Kidney (tissue), 22 donors: ENCODE measurements at places on chromosomes 2 and 18. TPM values are rescaled to one million over a fixed set of nuclear protein-coding genes. Genes with fewer than 3 reads are reported as not detected.

GRCh38 chr2:43484323-43484930, 111.4 kb downstream of the THADA start:
- no peak for DNase-seq

DNA sequence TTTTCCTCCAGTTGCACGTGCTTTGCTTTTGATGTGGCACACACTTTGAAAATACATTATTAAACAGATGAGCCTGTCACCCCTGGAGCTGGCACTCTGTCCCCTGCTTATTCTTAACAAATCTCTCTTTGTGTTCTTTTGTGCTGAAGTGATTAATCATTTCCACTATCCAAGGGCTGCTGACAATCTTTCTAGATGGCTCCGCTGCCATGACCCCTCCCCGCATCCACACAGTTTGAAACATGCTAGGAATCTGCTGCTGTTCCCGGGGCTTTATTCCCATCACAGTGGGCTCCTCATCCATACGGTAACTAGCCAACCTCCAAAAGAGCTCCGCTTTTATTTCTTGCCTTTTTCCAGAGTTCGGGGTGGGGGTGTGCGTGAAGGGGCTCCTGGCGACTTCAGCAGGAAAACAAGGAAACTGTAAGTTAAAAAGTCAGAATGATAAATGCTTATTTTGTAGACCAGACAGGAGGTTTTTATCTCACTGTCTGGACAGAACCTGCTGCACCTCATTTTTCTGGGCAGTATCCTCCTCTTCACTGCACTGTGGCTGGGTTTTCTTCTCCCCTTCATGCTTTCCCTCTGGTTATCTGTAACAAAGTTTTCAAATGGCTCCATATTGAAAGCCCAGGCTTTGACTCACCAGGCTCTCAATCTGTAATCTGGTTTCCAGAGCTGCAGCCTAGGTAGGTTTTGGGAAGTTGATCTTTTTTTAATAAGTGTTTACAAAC, 319.7 kb downstream of the AFF3 start:
- no peak for DNase-seq

GRCh38 chr2:234521536-234521935, 24.7 kb upstream of the ARL4C start:
- no peak for DNase-seq

GRCh38 chr2:176704282-176704858, 435.1 kb downstream of the MTX2 start:
- peak; percentile 18 for DNase-seq

DNA sequence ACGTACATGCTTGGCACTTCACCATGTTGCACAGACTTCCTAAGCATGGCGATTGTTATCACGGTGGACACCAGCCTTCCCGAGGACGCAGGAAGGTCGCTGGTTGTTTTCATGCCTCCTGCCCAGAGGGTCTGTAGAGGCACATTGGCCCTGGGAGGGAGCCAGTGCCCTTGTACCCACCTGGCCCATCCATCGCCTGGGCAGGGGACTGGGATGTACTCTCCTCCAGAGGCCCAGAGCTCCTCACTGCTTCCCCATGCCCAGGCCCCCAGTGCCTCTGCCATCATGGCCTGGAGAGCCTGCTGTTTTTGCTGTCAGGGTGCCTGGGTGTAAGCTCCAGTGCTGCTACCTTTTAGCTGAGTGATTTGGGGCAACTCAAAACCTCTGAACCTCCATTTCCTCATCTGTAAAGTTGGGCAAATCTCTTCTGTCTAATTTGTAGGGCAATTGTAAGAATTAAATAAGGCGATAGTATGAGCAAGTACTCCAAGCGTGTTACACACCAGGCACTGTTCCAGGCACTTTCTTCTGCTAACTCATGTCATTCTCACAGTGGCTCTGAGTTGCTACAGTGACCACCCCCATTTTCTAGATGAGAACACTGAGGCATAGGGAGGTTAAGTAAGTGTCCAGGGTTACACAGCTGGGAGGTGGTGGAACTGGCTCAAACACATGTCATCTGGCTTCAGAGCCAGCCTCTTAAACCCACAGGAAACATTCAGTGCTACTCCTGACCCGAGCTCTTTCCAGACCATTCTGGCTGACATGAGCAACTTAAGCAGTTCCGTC, 45.3 kb downstream of the GREB1 start:
- DNase-seq = peak; percentile 29

- DNase-seq = no peak
These were observed 11.6 kb downstream of the RAB12 start for GRCh38 chr18:8620845-8621244.

- no peak for DNase-seq
These were observed 182.9 kb downstream of the DYM start for GRCh38 chr18:49277395-49278036.

GRCh38 chr2:218833023-218833609, 1.5 kb upstream of the PRKAG3 start:
- no peak for DNase-seq

GRCh38 chr18:46224181-46224775, 120.1 kb downstream of the HAUS1 start:
- no peak for DNase-seq

DNA sequence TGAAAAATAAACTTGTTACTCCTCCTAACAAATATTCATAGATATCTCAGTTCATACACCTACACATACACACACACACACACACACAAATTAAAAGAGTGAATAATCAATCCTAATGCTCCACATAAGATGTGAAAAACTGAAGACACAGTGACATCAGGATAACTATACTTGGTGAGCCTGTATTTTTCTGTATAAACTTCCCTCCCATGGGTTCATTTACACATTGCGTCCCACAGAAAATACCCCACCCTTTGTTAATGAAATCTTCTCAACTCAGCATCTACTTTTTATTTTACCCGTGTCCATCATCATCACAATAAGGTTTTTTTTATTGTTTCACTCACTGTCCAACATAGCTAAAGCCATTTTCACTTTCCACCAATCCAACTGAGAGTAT, 60.4 kb downstream of the CD226 start:
- no peak for DNase-seq

GRCh38 chr2:15674637-15675455, 83.2 kb downstream of the DDX1 start:
- no peak for DNase-seq

- no peak for DNase-seq
These were observed 144.3 kb downstream of the MCFD2 start for GRCh38 chr2:46771309-46771708.

GRCh38 chr2:37417321-37417720, 72.9 kb downstream of the QPCT start:
- no peak for DNase-seq

- peak; percentile 43 for DNase-seq
These were observed 1.0 kb downstream of the PLEKHB2 start for GRCh38 chr2:131105950-131106801.

GRCh38 chr2:116510117-116510671, 1304.3 kb upstream of the DDX18 start:
- peak; percentile 9 for DNase-seq

GRCh38 chr2:67142071-67142470, 255.1 kb upstream of the ETAA1 start:
- no peak for DNase-seq

DNA sequence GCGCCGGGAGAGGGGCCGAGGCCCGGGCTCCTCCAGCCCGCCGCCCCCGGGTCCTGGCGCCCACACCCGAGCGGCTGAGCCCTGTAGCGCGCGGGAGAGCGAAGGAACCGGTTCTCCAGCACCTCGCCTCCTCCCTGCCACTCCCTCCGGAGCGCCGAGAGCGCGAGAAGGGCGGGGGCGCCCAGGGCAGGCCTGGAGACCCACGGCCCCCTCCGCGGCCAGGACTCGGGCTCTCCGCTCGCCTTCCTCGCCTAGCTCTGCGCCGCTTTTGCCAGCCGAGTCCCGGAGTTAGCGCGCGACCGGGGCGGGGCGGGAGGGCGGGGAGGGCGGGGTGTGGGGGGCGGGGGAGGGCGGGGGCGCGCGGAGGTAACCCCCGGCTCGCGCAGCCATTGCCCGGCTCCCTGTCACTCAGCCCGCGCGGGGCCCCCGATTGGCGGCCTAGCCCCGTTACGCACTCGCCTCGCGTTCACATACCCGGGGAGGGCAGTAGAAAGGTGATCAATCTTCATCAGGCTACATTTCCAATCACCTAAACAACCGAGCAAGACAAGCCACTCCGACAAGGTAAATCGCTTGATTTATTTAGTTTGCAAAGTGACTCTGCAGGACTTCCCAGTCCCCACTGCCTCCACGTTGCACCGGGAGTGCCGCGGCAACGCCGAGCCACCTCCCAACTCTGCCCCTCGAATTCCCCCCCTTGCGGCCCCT, at the start of gene OTX1:
Gene OTX1, plus strand, starts transcription at position 497 of the 708 bp plus-strand sequence. CDS start 2,161 bp downstream, outside the sequence.
- peak; percentile 74 for DNase-seq

GRCh38 chr2:188695953-188696352, 278.2 kb upstream of the COL3A1 start:
- DNase-seq = no peak

RIT2 gene
- total RNA-seq = not detected

AQP12A gene
- not detected for total RNA-seq

CNTNAP5 gene
- total RNA-seq = 0.50 TPM

GPR35 gene
- total RNA-seq = 6.7 TPM

KIF3C gene
- 4.8 TPM for total RNA-seq

DUSP2 gene
- total RNA-seq = 11.8 TPM

REV1 gene
- 41.3 TPM for total RNA-seq

FAP gene
- total RNA-seq = 3.3 TPM

PIEZO2 gene
- 4.1 TPM for total RNA-seq
